ENCODE measurements at places on chromosomes 7 and 10.

DNA sequence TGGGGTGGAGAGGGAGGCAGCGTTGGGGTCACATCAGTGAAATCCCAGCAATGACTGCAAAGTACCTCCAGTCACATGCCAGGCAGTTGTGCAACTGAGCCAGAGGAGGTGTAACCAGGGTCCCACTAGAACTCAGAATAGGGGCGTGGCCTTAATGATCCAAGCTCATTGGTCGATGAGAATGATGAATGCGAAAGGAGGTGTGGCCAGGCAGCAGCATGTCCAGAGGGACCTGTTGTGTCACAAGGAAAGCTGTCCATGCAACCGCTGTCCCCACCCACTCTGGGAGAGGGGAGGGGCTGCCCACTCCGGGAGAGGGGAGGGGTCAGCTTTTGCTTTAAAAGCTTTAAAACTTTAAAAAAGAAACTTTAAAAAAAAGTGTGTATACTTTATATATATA is 25.3 kb upstream of the MTPAP start:
- DNase-seq = no peak

DNA sequence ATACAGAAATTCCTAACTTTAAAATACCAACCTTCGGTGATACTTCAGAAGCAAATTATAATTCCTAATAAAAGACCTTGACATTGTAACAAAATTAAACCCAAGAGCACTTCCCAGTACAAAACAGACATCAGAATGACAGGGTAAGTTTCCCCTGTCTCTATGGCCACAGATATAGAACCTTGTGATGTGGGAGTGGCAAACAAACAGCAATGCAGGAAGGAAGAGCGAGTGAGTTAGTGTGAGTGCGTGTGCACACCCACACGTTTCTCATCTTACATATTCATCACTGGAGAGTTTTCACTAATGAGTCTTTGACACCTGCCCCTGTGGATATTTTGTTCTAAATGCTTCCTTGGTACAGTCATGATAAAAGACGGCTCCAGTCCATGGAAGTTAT is 72.2 kb downstream of the VWC2 start:
- no peak for DNase-seq

DNA sequence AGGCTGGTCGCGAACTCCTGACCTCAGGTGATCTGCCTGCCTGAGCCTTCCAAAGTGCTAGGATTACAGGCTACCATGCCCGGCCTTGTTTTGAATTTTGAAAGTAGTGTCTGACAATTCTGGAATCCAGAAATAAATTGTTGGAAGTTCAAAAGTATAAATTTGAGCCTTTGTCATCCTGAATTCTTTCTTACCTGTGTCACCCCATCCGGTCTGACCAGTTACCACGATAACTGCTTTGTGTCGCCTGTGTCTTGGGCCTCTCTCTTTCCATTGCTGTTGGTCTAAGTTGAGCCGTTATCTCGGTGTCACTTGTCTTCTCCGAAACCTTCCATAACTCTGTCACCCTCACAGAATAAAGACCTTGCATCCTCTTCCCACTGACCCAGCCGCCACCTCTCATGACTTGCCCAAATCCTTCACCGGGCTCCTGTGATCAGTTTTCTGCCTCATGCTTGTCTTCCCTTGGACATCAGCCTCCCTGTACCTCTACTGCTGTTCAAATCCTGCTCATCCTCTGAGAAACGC is 18.6 kb downstream of the CUL1 start:
- no peak for DNase-seq

DNA sequence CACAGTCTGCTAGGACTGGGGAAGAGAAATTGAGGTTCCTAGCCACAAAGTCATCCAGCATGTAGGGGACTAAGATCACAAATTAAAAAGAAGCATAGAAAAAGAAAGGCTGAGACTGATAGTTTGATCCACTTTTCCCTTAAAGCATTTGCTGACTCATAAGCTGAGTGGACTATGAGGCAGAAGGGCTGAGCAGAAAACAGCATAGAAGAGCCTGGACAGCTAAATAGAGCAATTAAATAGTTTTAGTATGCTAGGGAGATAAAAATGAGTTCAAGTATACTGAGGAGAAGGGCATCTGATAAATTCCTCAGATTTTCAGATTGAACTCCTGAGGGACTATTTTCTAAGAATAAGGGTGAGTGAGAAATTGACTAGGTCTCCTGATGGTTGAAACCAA is 155.9 kb upstream of the EGR2 start:
- DNase-seq = peak; percentile 39
